ENCODE measurements at places on chromosomes 4 and X.

DNA sequence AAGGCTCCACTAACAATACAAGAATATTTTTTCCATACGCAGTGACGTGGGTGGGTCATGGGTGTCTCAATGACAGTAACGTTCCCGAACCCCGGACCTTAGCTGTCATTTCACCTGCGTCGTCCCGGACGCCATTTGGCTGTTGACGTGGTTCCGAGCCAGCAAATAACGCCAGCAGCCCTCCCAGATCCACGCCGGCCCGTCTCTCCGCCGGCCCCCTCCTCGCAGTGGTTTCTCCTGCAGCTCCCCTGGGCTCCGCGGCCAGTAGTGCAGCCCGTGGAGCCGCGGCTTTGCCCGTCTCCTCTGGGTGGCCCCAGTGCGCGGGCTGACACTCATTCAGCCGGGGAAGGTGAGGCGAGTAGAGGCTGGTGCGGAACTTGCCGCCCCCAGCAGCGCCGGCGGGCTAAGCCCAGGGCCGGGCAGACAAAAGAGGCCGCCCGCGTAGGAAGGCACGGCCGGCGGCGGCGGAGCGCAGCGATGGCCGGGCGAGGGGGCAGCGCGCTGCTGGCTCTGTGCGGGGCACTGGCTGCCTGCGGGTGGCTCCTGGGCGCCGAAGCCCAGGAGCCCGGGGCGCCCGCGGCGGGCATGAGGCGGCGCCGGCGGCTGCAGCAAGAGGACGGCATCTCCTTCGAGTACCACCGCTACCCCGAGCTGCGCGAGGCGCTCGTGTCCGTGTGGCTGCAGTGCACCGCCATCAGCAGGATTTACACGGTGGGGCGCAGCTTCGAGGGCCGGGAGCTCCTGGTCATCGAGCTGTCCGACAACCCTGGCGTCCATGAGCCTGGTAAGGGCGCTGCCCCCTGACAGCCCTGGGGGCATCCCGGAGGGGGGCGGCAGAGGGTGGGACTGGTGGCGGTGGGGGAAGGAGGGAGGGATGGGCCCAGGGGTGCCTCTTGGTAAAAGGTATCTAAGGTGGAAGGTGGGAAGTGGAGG is at the start of gene CPE:
TSS of gene CPE (plus strand) at position 264 of the 933 bp plus-strand sequence. CDS start at position 478, 214 bp downstream.
- peak; percentile 94 for DNase-seq

DNA sequence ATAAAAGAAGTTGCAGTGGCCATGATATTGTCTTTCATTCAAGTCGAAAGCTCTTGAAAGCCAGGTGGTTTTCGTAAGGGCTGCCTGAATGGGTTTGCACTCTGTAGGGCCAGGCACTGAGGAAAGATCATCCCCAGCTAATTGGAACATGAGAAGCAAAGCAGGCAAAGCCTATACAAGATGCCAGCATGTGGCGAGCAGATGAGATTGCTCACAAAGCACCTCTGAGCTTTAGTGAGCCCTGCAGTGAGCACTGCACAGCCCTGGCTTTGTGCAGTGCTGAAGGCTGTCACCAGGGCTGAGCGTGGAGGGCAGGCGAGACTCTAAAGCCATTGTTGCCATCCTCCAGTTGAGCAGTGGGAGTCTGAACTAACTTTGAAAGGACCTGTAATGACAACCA is 53.8 kb downstream of the HADH start:
- no peak for DNase-seq

DNA sequence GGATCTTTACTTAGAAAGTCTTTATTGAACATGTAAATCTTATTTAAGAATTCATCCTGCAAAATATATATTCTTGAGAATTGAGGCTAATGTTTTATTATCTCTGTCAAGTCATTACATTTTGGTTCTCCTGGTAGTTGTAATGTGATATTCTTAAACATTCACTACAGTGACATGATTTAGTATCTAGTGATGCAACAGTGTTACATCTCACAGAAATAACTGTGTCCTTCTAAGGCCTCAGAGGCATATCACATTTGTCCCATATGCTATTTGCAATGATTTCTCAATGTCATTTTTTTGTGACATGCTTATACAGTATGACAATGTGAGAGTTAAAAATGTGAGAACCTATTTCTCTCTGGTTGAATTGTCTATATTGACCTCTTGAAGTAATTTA is 34.1 kb downstream of the PRRG1 start:
- no peak for DNase-seq

DNA sequence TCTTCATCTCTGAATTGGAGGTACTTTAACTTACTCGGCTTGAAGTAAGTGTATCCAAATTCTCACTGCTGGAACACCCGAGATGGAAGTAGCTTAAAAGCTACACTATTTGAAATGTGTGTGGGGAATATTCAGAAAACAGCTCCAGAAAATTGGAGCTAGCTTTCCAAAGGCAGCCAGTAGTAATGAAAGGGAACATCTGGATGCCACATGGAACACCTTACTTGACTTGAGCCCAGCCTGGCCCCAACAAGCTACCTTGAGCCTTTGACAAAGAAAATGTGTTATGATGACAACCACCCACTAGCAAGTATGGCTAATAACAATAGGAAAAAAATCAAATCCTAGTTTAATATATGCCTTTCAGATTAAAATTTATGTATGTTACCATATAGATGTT is 161.5 kb downstream of the PRDM5 start:
- no peak for DNase-seq

DNA sequence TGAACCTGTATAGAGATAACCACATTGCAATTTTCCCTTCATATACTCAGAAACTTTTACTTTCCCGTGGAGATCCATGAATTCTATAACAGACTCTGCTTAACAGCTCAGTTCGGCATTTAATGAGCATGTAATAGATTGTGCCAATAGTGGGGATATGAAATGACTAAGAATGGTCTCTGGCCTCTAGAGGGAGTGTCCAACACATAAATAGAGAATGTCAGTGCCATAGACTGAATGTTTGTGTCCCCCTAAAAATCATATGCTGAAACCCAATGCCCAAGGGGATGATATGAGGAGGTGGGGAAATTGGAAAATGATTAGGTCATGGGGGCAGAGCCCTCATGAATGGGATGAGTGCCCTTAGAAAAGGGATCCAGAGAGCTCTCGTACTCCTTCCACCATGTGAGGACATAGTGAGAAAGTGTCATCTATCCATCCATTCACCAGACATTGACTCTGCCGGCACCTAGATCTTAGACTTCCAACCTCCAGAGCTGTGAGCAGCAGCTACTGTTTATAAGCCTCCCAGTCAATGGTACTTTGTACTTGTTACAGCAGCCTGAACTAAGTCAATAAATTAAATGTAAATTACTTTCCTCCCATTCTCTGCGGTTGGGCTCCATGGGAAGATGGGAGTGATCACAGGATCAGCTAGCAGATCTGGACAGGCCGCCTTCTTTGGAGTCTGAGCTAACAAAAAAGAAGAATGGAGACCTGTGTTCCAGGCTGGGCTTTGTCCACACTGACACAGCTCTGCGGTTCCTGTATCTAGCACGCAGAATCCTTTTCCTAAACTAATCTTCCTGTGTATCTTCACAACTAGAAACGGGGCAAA is 28.1 kb upstream of the HPSE start:
- DNase-seq: no peak

- no peak for DNase-seq
Observed at GRCh38 chr4:85268961-85269360, 206.0 kb upstream of the ARHGAP24 start.

- DNase-seq: no peak
Observed at GRCh38 chrX:69079268-69079667, 86.0 kb downstream of the PJA1 start.

GRCh38 chr4:1506956-1507721 is 100.9 kb upstream of the NKX1-1 start:
- peak; percentile 59 for DNase-seq

GRCh38 chr4:121189326-121190215 is 25.4 kb upstream of the TNIP3 start:
- DNase-seq: no peak

- DNase-seq: peak; percentile 75
Observed at GRCh38 chrX:71622576-71623450, 4.5 kb upstream of the CXCR3 start.

Data from mesenteric fat pad (tissue), 1 donor.